ENCODE measurements at places on chromosomes 11 and 22. TPM values are rescaled to one million over a fixed set of nuclear protein-coding genes. Genes with fewer than 3 reads are reported as not detected.

GRCh38 chr22:38221908-38222796 lies 20.4 kb downstream of the MAFF start:
- DNase-seq: no peak

GRCh38 chr11:93646399-93646798 lies 15.1 kb upstream of the CEP295 start:
- DNase-seq: no peak

DNA sequence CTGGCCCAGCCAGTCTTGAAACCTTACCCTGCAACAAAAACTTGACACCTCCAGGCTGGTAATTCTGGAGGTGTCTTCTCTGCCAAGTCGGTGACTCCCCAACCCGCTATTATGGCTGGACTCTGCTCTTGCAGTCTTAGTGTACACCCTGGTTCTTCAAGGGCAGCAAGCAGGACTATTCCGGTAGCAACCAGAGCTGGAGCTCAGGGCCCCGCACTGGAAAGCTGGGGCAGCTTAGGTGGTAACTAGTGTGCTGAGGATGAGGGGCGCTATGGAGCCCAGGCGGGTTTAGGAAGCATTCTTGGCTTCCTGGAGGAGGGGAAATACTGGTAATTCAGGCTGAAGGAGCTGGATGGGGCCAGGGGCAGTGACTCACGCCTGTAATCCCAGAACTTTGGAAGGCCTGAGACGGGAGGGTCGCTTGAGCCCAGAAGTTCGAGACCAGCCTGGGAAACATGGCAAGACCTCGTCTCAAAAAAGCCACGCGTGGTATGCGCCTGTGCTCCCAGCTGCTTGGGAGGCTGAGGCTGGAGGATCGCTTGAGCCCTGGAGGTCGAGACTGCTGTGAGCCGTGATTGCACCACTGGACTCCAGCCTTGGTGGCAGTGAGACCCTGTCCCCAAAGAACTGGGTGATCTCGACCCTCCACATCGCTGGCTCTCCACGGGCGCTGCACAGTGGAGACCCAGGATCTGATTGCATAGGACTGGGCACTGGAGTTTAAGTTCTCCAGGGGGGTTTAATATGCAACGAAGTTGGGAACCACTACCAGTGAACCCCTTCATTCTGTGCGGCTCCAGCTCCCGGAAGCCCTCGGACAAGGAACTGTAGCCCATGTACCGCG lies 10.6 kb upstream of the AIFM3 start:
- DNase-seq: no peak

DNA sequence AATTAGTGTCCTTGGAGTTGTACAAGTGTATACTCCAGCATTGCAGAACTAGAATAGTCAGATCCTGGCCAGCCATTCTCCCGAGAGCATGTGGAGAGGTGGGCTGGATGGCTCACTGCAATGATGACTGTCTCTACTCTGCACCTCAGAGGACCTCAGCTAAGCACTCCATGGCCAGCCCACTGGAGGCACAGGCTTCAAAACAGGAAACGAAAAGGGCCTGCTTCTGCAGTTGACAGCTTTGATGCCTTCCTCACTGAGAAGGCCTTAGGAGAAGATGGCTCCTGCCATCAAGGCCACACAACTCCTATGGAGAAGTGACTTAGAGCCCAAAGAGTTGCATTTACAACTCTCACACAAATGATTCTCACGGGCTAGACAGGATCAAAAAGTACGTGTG lies 9.1 kb downstream of the POLD4 start:
- DNase-seq: no peak

- DNase-seq: no peak
Observed at GRCh38 chr11:113681282-113681681, 24.8 kb downstream of the TMPRSS5 start.

- DNase-seq: no peak
Observed at GRCh38 chr11:133305208-133305956, 226.9 kb downstream of the OPCML start.

DNA sequence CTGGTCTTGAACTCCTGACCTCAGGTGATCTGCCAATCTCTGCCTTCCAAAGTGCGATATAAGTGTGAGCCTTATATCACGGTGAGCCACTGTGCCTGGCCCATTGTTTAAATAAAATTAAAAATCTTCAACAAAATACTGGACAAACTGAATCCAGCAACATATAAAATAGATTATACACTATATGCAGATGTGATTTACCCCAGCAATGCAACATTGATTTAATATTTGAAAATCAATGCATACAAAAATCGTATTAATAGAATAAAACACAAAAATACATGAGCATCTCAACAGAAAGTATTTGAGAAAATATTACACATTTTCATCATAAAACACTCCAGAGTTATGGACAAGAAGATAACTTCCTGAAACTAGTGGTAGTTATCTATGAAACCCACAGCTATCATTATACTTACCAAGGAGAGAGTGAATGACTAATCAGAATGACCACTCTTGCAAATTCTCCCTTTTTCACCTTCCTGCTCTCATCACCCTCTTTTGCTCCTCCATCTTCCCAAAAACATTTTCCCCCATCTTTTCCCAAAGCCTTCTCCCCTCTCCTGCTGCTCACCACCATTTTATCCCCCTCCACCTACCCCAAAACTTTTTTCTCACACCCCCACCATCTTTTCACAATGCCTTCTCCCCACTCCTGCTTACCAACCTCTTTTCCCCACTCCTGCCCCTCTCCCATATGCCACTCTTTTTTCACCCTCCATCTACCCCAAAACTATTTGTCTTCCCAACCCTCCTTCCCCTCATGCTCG lies 122.1 kb upstream of the VPREB1 start:
- DNase-seq: no peak

- no peak for DNase-seq
Observed at GRCh38 chr11:70225681-70226177, 22.6 kb downstream of the FADD start.

GRCh38 chr22:30266445-30267381 lies at the start of gene OSM:
Gene OSM (minus strand): TSS chr22:30266851. CDS start chr22:30266799, 52 bp downstream.
- peak; percentile 89 for DNase-seq

- no peak for DNase-seq
Observed at GRCh38 chr11:110182886-110183285, 89.7 kb downstream of the ZC3H12C start.

DNA sequence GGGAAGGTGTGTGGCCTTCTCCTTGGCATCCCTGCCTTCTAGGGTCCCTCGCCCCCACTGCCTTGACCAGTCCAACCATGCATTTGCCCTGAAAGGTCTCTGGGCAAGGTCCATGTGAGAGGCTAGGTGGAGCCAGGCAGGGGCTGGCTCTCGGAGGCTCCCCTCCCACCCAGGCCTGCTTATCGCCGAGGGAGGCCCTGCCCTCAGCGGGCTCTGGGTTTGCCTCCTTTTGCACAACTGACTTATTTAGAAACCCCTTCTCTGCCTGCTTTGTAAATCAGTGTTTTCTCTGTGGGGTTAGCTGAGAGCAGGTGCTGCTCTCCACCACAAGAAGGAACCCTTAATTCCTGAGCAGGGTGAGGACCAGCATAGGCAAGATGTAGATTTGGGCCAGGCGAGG lies 47.7 kb downstream of the CD82 start:
- DNase-seq: no peak

DNA sequence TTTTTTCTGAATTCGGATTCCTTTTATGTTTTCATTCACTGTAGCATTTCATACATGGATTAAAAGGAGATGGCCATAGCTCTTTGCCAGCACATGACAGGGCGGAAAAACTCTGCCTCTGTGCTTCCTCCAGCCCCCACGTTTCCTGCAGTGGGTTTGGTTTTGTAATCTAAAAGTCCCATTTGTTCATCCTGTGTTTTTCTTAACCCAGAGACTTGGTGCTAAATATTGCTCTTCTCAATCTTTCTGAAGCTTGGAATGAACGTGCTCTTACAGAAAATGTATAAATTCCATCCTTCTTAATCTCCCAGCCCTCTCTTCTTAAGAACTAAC lies 89.9 kb downstream of the PPP6R3 start:
- DNase-seq: peak; percentile 45

DNA sequence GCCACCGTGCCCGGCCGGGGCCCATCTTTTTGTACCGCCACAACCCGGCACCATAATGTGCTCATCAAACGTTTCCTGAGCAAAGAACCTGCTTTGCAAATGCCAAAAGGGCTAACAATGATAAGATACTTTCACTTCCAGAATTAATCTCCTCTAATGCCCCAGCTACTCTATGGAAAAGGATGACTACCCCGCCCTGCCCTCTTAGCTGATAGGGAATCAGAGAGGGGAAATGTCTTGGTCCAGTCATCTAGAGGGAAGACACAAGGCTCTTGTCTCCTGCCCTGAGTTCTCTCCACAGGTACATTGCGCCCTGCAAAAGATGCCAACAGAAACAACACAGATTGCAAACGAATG lies 586 bp downstream of the TTLL1 start:
- no peak for DNase-seq

DNA sequence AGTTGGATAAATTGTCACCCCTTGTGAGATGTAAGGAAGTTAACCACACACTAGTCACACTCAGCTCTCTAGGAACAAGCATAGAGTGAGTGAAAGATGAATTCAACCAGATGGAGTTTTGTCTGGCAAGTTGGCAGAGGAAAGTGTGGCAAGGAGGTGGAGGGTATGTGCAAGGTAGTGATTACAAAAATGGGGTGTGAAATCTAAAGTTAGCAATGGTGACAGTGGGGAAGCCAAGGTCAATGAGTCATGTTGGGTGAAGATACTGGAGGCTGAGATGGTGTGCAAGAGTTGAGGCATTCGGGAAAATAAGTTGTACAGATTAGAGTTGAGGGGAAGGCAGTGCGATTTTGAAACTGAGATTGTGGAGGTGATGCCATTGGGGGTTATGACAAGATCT lies 33.7 kb downstream of the MRGPRX2 start:
- DNase-seq: no peak

GRCh38 chr11:117037975-117038350 lies 60.3 kb downstream of the SIK3 start:
- DNase-seq: no peak

- no peak for DNase-seq
Observed at GRCh38 chr11:23280088-23280487, 419.8 kb upstream of the CCDC179 start.

GRCh38 chr11:90493379-90493778 lies 270.5 kb upstream of the CHORDC1 start:
- no peak for DNase-seq

DNA sequence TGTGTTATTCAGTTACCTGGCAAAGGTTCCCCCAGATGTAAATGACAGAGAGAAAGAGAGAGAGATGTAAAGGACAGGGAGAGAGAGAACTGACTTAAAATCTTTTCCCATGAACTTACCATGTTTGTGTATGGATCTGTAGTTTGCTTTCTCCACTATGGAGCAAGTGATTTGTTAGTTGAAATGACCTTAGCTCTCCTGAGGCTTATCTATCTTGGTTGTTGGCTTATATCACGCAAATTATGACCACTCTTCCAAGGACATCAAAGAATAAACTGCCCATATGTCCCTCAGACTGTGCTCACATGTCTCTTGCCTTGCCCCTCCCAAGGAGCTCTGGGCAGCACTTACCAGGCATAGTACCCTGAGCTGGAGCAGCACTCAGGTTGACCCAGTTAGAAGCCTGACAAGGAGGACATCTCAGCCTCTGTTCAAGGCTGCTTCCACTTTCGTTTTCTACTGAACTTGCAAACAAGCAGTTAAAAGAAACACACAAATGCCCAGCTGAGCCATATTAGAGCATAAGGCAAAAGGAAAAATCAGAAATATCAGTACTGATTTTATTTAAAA lies 95.3 kb upstream of the RCN1 start:
- DNase-seq: no peak

GRCh38 chr22:27970596-27971220 lies 51.7 kb upstream of the PITPNB start:
- DNase-seq: no peak

DNA sequence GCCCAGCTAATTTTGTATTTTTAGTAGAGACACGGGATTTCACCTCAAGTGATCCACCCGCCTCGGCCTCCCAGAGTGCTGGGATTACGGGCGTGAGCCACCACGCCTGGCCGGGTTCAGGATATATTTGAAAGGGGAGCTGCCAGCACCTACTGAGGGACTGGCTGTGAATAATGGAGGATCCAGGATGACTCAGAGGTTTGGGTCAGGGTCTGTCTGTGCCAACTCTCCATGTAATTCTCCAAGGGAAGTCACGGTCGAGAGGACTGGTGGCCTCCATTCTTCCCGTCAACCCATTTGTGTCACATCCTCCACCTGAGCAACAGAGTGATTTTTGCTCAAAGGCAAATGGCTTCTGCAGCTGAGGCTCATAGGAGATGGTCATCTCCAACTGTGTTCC lies 3.6 kb upstream of the ARRB1 start:
- DNase-seq: no peak

DNA sequence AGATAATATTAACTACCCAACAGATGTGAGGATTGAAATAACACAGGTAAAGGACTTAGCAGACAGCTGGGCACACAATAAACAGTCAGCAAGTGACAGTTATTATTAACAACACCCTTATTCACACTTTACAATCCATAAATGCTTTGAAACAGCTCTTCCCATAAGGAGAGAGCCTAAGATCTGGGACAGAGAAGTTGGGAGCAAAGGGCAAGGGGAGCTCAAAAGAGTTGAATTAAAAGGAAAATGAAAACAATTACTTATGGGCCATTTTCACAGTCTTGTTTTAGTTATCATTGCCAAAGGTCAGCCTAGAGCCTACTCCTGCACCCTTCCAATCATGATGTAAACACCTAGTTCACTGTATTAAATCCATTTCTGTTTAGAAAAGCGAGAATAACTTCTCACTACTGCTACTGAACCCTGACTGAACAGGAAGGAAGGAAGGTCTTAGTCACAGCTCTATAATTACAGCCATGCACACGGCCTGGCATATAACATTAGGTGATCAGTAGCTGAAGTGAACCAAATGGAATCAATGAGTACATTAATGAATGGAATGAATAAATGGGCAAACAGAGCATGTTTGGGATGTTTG lies 111.3 kb downstream of the PLEKHA7 start:
- DNase-seq: no peak

- no peak for DNase-seq
Observed at GRCh38 chr22:43587574-43587973, 175.8 kb downstream of the MPPED1 start.

The DGCR6 gene
- 13.3 TPM for total RNA-seq

The DEUP1 gene
- not detected for total RNA-seq

The CELSR1 gene
- total RNA-seq: 15.8 TPM

The GDPD4 gene
- not detected for total RNA-seq

The SERHL2 gene
- 2.7 TPM for total RNA-seq

The DAGLA gene
- 3.1 TPM for total RNA-seq

The UPK3A gene
- not detected for total RNA-seq

The ZNF70 gene
- 3.0 TPM for total RNA-seq

The TRIM22 gene
- 83.0 TPM for total RNA-seq

The OAF gene
- total RNA-seq: 10.5 TPM

The TMX2 gene
- 46.7 TPM for total RNA-seq

The POGLUT3 gene
- 10.0 TPM for total RNA-seq

The C22orf31 gene
- total RNA-seq: not detected

The TRIM49 gene
- not detected for total RNA-seq
